ENCODE measurements at places on chromosomes 3 and 15. TPM values are rescaled to one million over a fixed set of nuclear protein-coding genes. Genes with fewer than 3 reads are reported as not detected.

DNA sequence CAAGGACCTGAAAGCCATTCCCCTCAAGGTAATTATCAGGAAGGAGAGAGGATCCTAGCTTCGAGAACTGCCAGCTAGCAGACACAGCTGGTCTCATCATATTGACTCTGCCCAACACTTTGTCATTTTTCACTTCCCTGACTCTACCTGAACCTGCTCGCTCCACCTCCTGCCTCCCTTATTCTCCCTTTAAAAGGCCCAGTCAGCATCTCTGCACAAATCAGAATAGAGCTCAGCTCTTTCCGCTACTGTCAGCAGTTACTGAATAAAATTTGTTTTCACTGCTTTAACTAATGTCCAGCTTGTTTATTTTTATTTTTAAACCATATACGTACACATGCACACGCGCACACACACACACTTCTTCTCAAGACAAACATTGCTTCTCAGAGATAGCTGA lies 57.2 kb upstream of the MCF2L2 start:
- peaks cover 29% of the 10 kb centered on the region for H3K4me1 ChIP-seq
- H3K27me3 ChIP-seq = no peaks in the 10 kb centered on the region
- H3K4me3 ChIP-seq = no peak overlapping the region
- DNase-seq = no peak

- no peaks in the 10 kb centered on the region for H3K36me3 ChIP-seq
- H3K4me1 ChIP-seq = no peaks in the 10 kb centered on the region
- peak; percentile 41 for DNase-seq
- H3K27me3 ChIP-seq = no peaks in the 10 kb centered on the region
- no peak overlapping the region for H3K4me3 ChIP-seq
These were observed 19.5 kb upstream of the COMMD2 start for GRCh38 chr3:149771652-149772271.

Gene GPR87
- not detected for total RNA-seq

GRCh38 chr3:105957722-105958121 lies 88.9 kb upstream of the CBLB start:
- no peak for DNase-seq
- no peak overlapping the region for H3K4me3 ChIP-seq
- H3K27ac ChIP-seq = no peak overlapping the region
- H3K27me3 ChIP-seq = no peaks in the 10 kb centered on the region

Gene PLSCR4
- 46.1 TPM for total RNA-seq

Gene MYZAP
- total RNA-seq = 1.8 TPM

- no peaks in the 10 kb centered on the region for H3K4me1 ChIP-seq
- no peaks in the 10 kb centered on the region for H3K36me3 ChIP-seq
- no peak overlapping the region for H3K27ac ChIP-seq
- no peak for DNase-seq
- H3K27me3 ChIP-seq = peaks cover 2% of the 10 kb centered on the region
These were observed 372.6 kb upstream of the ATP11B start for GRCh38 chr3:182420741-182421140.

DNA sequence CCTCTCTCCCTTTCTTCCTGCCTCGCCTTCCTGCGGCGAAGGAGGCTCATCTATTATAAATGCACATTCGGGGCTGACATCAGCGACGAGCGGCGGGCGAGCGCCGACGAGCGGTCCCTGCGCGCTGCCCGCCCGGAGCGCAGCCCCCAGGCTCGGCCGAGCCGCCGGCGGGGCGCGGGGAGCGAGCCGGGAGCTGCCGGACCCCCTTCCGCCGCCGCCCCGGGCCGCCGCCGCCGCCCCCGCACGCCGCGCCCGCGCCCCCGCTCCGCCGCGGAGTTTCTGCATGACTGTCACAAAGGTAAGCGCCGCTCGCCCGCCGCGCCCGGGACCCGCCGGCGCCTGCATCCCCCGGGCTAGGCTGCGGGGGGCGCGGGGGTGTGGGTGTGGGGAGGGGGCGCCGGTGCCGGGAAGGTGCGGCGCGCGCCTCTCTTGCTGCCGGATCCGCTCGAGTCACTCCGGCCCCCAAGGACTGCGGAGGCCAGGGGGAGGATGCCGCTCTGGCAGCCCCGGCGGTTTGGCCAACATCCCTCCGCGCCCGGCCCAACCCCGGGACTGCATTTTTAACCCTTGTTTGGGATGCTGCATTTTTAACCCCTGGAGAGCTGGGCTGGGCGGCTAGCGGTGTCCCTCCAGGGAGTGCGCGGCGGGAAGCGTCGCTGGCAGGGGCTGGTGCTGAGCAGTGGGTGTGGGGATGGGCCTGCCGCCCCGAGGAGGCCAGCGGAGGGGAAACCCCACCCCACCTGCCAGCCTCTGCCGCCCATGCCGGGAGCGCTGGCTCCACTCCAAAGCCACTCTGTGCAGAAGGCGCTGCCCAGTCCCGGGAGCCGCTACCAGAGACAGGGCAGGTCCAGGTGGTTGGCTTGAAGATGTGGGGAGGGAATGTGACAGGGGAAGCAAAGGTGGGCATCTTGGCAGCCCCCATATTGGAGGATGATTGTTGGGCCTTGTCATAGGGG lies at the start of gene CORO2B:
TSS of gene CORO2B (plus strand) at position 14 of the 956 bp plus-strand sequence. CDS start at position 284, 270 bp downstream.
- no peaks in the 10 kb centered on the region for H3K27me3 ChIP-seq
- peak within 1 kb of the TSS; percentile 12 for H3K27ac ChIP-seq
- no peaks in the 10 kb centered on the region for H3K36me3 ChIP-seq
- peaks cover 2% of the 10 kb centered on the region for H3K4me1 ChIP-seq

- no peak overlapping the region for H3K4me3 ChIP-seq
- no peaks in the 10 kb centered on the region for H3K4me1 ChIP-seq
- no peaks in the 10 kb centered on the region for H3K27me3 ChIP-seq
- no peak overlapping the region for H3K27ac ChIP-seq
These were observed 58.5 kb downstream of the GPR160 start for GRCh38 chr3:170096342-170096741.

GRCh38 chr3:13111873-13112520 lies 38.8 kb upstream of the IQSEC1 start:
- H3K36me3 ChIP-seq = no peaks in the 10 kb centered on the region
- H3K27ac ChIP-seq = no peak overlapping the region
- no peak for DNase-seq
- H3K4me1 ChIP-seq = peaks cover 6% of the 10 kb centered on the region
- H3K27me3 ChIP-seq = no peaks in the 10 kb centered on the region
- no peak overlapping the region for H3K4me3 ChIP-seq

Gene CD86
- total RNA-seq = 2.9 TPM

Gene EEFSEC
- 8.4 TPM for total RNA-seq

Gene SNTN
- not detected for total RNA-seq

GRCh38 chr3:9884555-9885165 lies 4.6 kb upstream of the CIDEC start:
- H3K4me1 ChIP-seq = no peaks in the 10 kb centered on the region
- H3K27ac ChIP-seq = no peak overlapping the region
- no peaks in the 10 kb centered on the region for H3K36me3 ChIP-seq

Gene MBD4
- 16.9 TPM for total RNA-seq

- peaks cover 2% of the 10 kb centered on the region for H3K4me1 ChIP-seq
- no peak for DNase-seq
- no peaks in the 10 kb centered on the region for H3K36me3 ChIP-seq
These were observed 494.2 kb upstream of the PROK2 start for GRCh38 chr3:72279068-72279604.

Gene LAMB2
- 134 TPM for total RNA-seq

GRCh38 chr3:15491143-15491542 lies 30.4 kb downstream of the COLQ start:
- no peaks in the 10 kb centered on the region for H3K4me1 ChIP-seq
- H3K27ac ChIP-seq = no peak overlapping the region
- H3K4me3 ChIP-seq = no peak overlapping the region
- DNase-seq = no peak
- no peaks in the 10 kb centered on the region for H3K27me3 ChIP-seq

DNA sequence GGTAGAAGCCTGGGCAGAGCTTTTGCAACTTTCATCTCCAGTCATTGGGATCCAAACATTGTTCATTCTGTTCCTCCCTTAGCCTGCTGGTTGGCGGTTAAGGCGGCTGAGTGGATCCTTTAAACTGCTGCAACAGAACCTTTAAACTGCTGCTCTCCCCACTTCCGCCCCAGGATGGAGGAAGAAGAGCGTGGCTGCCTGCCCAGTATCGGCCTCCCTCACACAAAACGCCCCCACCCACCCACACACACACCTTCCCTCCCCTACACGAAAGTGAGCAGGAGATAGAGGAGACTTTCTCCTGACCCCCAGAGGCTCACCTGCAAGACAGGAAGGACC lies 460 bp upstream of the ZMAT3 start:
- peaks cover 3% of the 10 kb centered on the region for H3K36me3 ChIP-seq
- peak overlapping the region; percentile 91 for H3K27ac ChIP-seq
- peaks cover 11% of the 10 kb centered on the region for H3K4me1 ChIP-seq
- DNase-seq = peak; percentile 34
- H3K27me3 ChIP-seq = no peaks in the 10 kb centered on the region

Gene B3GNT5
- 1.8 TPM for total RNA-seq

- no peaks in the 10 kb centered on the region for H3K27me3 ChIP-seq
- no peak overlapping the region for H3K27ac ChIP-seq
- no peaks in the 10 kb centered on the region for H3K36me3 ChIP-seq
- peaks cover 5% of the 10 kb centered on the region for H3K4me1 ChIP-seq
- DNase-seq = no peak
These were observed 12.4 kb downstream of the ARL8B start for GRCh38 chr3:5134499-5134898.

DNA sequence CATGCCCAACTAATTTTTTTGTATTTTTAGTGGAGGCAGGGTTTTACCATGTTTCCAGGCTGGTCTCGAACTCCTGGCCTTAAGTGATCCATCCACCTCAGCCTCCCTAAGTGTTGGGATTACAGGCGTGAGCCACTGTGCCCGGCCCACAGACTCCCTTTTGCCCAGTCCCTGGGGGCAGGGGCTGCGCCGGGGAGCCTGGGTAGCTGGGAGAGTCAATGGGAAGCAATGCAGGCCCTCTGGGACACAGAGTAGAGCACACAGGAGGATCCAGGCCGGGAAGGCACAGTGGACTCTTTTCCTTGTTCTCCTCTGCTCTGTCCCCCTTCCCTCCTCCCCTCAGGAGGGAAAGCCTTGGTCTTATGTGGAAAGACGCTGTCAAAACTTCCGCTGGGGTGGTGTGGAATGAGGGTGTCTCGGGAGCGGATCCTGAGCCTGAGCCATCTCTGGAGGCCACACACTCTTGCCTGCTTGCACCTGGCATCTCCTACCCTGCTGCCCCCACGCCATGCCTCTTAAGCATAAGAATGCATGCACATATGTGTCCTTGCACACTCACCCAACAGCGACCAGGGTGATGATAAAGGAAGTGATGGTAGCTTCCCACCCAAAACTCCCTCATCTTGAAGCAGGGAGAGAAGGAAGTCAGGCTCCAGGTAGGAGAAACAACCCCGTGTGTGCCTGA lies 11.9 kb upstream of the PRKCD start:
- H3K36me3 ChIP-seq = no peaks in the 10 kb centered on the region
- H3K27me3 ChIP-seq = no peaks in the 10 kb centered on the region
- no peak overlapping the region for H3K27ac ChIP-seq
- DNase-seq = no peak
- H3K4me1 ChIP-seq = peaks cover 23% of the 10 kb centered on the region

DNA sequence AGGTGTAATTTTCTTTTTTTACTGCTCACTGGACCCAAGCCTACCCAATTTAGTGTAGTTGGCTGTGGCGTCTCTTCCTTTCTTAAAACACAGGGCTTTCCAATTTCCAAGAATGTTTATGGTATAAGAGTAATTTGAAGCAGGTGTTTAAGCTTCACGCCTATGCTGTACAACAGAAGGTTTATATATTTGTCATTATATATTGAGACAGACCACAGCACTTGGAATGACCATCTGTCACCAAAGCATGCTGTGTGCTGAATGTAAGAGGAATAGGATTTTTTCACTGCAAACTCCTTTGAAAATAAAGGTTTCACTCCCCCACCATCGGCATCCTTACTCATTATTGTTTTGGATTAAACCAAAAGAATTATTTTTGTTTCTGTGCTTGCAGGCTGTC lies 325.7 kb downstream of the OTOL1 start:
- DNase-seq = no peak
- H3K36me3 ChIP-seq = no peaks in the 10 kb centered on the region
- no peak overlapping the region for H3K4me3 ChIP-seq
- H3K27ac ChIP-seq = no peak overlapping the region
- peaks cover 10% of the 10 kb centered on the region for H3K4me1 ChIP-seq
- no peaks in the 10 kb centered on the region for H3K27me3 ChIP-seq

Gene SPINT1
- 2.6 TPM for total RNA-seq
